ENCODE measurements at places on chromosomes 4 and X.

- DNase-seq, result no peak
Observed at GRCh38 chrX:39018541-39018940, 217.3 kb downstream of the MID1IP1 start.

GRCh38 chr4:83010111-83010521, 507 bp downstream of the LIN54 start:
- DNase-seq, result no peak

DNA sequence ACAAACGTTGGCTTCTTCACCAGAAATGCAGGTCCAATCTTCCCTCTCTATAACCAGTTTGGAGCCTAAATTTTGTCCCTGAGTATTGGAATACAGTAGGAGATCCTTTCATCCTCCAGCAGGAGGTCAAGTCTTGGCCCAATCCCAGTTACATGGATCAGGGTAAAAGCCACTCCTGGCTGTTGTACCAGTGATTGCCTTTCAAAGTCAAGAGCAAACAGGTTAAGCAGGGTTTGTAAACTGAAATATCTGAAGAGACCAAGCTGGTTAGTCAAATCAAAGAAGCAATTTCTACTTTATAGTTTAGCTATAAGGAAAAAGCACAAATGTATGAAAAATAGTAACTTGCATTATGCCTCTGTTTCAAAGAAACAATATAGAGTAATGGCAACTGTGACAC, 329.4 kb downstream of the NAF1 start:
- DNase-seq, result no peak

- no peak for DNase-seq
Observed at GRCh38 chr4:106803083-106803482, 233.0 kb downstream of the DKK2 start.

DNA sequence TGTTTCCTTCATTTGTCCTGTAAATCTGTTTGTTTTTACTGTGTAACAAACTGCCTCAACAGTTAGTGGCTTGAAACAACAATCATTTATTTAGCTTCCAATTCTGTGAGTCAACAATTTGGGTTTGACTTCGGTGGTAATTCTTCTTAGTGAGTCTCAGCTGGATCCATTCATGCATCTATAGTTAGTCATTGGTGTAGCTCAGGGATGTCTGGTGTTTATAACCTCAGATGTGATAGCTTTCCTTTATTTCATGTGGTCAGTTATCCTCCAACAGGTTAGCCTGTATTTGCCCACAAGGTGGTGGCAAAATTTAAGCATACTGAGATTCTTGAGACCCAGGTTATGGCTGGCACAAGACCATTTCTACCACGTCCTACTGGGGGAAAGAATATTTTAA, 1267.2 kb downstream of the RAPGEF2 start:
- DNase-seq, result no peak

DNA sequence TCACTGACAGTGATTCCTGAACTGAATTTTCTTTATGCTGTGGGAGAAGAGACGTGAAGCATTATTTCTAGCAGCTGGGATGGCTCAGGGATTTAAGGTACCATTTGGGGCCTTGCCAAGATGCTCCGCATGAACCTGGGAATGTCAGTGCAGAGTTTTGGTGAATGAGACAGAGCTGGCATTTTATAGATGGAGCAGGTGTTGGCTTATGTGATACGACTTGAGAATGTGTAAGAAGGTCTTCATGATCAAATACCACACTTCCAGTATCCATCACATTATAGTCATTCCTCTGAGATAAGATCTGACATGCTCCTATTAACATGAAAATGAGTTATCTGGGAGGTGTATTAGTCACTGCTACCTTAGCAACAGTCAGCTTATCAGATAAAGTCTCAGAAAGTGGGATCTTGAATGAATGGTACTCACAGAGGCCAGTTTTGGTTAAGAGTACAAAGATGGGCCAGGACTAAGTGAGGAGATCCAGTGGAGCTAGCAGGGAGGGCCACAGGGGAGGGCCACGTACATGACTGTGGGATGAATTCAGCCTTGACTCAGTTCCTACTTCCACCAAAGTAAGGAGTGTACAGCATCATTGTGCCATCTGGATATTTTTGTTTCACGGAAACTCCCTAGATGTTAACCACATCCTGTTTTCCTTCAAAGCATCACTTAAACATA, 116.7 kb downstream of the SPCS3 start:
- DNase-seq, result no peak

GRCh38 chr4:35461931-35462659, 782.2 kb downstream of the ARAP2 start:
- DNase-seq, result no peak

DNA sequence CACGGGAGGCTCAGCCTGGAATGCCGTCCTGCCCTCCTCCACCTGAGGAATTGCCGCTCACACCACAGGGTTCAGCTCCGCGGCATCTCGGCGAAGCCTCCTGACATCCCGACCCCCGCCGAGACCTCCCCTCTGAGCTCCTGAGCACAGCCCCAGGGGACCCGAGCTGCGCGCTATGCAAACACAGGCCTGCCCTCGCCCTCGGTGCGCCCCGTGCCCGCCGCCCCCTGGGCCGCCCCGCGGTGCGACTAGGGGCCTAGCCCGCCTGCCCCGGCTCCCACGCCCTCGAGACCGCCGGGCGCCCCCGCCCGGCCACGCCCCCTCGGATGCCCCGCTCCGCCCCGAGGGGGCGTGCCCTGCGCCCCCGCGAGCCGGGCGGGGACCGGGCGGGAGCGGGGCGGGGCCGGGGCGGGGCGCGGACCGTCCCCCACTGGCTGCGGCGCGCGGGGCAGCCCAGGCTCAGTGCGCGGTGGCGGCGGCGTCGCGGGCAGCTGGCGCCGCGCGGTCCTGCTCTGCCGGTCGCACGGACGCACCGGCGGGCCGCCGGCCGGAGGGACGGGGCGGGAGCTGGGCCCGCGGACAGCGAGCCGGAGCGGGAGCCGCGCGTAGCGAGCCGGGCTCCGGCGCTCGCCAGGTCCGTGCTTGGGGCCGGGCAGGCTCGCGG, at the start of gene FGFR3:
Gene FGFR3 (plus strand): TSS at position 462 of the 664 bp plus-strand sequence. CDS start 642 bp downstream, outside the sequence.
- DNase-seq, result no peak

GRCh38 chrX:7154041-7154597, 6.2 kb upstream of the PUDP start:
- no peak for DNase-seq

GRCh38 chrX:119688911-119689321, 4.1 kb downstream of the SEPTIN6 start:
- no peak for DNase-seq

DNA sequence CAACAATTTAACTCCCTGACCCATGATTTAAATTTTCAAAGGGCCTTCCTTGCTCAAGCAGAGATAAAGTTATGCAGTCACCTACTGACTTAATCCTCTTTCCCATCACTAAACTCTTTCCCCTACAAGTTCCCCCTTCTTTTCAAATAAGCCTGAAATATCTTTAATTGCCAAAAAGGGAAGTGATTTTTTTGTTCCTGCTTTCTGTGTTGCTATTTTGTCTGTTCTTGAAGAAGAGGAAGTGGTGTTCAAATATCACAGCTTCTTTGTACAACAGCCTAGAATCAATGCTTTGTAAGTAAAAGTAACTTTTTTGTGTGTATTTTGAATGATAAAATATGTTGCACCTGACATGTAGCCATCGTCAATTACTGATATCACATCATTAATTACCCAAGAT, 595.9 kb downstream of the CENPC start:
- DNase-seq, result no peak

DNA sequence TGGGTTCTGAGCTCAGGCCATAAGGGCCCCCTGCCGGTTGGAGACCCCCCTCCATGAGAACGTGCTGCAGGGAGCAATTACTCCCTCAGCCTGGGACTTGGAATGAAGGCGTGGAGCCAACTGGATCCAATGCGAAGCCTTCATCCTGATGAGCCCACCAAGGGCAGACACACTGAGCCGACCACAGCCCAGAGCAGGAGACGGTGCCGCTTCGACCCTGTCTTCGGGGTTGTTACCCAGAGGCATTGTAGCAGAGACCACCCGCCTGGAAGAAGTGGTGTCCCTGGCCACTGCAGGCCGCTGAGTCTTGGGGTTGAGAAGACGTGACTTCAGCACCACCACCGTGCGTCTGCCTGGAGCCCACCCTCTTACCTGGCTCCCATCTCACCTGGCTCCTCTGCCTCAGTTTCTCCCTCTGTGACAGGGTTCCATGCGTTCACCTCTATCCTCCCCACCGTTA, 7.0 kb upstream of the NKX1-1 start:
- no peak for DNase-seq

GRCh38 chr4:25500626-25501316, 123.7 kb downstream of the ANAPC4 start:
- no peak for DNase-seq

DNA sequence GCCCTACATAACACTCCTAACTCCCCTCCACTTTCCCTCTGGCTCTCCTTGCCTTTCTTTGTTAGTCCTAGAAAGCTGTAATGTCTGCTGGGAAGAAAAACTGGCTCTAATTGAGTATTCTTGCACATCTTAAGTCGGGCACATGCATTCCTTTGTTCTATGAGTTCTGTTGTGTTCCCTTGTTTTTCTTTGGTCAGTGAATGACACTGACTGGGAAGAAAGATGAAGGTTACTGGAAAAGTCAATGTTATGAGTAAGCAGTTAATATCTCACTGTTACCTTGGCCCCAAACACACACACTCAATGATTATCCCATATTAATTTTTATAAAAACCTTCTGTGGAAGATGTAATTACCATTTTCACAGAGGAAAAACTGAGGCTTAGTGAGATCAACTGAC, 215.9 kb downstream of the SOWAHB start:
- no peak for DNase-seq

- no peak for DNase-seq
Observed at GRCh38 chr4:75745161-75745560, 20.8 kb downstream of the USO1 start.

GRCh38 chr4:26748811-26749210, 111.8 kb upstream of the STIM2 start:
- DNase-seq, result no peak

GRCh38 chr4:25896776-25897539, 17.1 kb upstream of the SMIM20 start:
- DNase-seq, result no peak

DNA sequence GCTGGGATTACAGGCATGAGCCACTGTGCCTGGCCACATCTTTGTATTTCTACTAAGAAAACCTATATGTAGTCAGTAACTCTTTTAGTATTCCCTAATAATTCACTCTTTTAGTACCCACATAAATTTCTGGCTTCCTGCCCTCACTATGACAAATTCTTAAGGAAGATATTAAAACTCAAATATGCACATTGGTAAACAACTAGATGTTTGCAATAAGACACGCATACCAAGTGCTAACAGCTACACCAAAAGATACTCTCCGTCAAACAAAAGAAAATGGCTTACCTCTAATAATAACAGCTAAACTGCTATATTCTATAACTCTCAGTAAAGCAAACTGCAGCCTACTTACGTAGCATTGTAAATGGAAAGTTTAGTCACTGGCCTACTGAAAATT, 6.3 kb downstream of the UBA6 start:
- no peak for DNase-seq

GRCh38 chrX:4397471-4397870, 684.0 kb upstream of the PRKX start:
- DNase-seq, result no peak

DNA sequence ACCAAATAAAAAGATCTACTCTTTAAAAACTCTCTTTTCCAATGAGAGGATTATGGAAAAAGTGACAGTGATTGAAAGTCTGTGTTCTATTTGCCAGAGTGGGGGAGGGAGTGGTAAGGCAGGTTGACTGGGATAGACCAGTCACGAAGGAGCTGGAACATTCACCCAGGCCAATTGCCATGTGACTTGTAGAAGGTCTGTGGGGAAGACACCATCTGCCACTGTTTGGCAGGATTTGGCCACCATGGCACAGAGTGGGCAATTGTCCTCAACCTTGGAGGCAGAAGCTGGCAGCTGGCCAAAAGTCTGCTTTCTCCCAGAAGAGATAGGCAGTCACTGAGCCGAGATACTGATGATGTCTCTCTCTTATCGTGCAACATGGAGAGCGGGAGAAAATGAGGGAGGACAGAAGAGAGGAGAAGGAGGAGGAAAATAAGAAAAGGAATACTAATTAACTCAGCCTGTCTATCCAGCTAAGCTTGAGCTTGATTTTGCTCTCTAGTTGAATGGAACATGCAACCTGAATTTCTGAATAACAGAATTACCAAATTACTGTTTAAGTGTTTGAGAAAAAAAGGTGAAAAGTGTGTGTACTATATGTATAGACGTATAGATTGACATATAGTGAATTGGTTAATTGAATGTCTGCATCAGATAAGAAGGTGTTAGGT, 267.1 kb downstream of the ARHGAP24 start:
- DNase-seq, result no peak

GRCh38 chrX:55713631-55714030, 3.9 kb upstream of the RRAGB start:
- DNase-seq, result no peak

GRCh38 chr4:12421364-12421763, 992.7 kb upstream of the HS3ST1 start:
- no peak for DNase-seq

GRCh38 chr4:76240236-76240635, 11.3 kb upstream of the FAM47E start:
- DNase-seq, result no peak

DNA sequence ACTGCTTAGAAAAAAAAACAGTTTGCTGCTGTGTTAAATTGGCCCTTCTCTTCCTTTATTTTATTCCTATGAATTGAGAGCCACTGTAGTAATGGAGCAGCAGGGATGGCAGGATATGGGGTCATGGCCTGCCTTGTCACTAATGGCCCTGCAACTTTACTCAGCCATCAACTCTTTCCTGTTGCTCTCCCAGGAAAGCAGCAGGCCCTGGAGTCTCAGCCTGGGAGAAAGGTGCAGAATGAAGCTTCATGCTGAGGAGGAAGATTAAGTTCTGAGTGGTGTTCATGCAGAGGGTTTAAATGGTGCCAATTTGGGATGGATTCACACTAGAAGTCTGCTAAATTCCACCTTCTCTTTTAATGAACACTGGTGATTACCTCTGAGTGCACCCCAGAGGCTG, 285.6 kb downstream of the GPAT3 start:
- DNase-seq, result no peak

DNA sequence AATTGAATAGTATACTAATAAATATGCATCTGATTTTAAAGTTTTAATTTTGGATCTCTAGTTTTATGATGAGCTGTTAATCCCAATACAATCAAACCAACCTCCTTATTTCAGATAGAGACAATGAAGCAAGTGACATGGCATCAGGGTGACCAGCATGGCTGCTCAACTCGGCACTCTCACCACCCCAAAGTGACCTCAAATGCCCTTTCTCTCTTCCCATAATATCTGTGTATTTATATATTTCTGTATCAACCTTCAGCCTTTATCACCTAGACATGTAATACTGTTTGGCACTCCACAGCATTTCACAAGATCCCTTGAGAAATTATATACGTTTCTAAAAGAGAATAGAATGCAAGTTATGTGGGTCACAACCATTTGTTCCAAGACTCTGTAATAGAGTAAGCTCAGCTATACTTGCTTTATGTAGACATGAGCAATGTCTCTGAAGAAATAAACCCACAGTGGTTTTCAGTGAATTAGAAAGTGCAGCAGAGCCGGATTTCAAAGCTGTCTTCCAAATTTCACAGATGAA, 1623.2 kb upstream of the PABPC4L start:
- no peak for DNase-seq

- DNase-seq, result no peak
Observed at GRCh38 chr4:107939307-107939706, 8.0 kb downstream of the CYP2U1 start.
